ENCODE measurements at places on chromosomes 7 and 10.
A peak's percentile ranks its signal among the peaks of the same experiment; 100 is the strongest.

DNA sequence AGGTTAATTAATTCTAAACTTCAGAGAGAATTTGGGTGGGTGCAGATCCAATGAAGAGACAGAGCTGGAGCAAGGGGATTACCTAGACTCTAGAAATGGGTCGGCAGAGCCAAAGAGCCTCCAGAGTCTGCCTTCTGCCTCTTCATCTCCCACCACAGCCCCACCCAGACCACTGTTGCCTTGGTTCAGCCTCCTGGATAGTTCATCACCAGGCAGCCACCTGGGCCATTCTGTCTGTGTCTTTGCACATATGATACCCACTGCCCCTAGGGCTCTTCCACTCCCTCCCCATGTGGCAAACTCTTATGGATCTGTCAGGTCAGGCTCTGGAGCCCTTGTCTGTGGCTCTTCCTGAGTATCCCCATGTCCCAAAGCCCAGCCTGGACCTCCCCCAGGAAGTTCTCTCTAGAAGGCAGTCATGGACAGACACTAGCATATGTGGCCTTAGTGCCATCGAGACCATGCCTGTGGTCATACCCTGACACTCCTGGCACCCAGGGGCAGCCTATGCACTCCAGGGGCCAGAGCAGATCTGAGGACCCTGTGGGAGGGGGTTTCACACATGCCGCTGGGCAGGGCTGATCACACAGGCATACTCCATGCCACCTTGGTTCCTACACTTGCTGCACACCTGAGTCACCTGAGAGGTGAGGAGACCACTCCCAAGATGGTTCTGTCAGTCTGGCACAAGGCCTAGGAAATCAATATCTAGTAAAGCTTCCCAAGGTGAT lies 41.6 kb downstream of the FRMPD2 start:
- no peak for DNase-seq

DNA sequence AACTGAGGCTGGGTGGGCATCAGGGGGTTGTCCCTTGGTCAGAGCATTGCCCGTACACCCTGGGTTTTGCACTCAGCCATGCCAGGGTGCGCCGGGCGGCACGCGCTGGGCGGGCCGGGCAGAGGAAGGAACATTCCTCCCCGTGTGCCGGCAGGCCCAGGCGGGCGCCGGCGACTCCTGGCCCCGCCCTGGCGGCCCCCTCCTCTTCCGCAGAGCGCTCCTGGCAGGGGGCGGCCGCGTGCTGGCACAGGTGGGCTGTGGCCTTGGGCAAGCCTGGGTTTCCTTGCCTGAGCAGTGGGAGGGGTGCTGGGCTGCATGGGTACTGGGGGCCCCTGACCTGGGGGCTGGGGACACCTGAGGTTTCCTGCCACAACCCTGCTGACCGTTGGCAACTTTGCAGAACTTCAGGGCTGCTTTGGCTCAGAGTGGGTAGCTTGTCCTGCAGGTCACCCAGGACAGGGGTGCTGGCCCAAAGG lies 3.9 kb downstream of the LFNG start:
- DNase-seq = no peak

DNA sequence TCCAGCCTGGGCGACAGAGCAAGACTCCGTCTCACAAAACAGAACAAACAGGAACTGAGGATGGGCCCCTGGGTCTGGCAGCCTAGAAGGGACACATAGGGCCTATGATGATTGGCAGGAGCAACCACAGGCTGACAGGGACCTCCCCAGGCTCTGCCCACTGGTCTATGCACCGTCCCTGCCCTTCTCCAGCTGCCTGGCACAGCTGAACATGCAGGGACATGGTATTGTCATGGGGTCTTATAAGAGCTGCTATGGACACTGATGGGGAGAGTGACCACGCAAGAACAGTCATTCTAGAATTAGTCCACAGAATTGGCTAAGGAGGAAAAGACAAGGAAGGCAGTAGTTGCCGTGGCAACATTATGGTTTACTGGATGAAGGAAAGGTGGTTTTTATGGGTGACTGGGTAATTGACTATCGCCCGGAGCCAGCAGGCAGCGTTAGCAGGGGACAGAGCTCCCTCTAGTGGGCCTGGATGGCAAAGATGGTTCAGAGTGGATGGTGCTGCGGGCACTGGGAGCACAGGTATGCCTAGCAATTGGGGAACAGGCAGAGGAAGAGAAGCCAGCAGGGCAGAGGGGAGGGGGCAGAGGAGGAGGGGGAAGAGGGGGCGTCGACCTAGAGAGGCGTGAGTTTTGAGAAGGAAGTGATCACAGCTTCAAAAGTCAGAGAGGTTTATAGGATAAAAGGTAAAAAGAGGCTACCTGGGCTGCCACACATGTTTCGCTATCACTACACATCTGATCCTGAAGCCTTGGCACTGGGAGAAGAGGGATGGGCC lies 7.8 kb upstream of the TRIM56 start:
- peak; percentile 68 for DNase-seq

DNA sequence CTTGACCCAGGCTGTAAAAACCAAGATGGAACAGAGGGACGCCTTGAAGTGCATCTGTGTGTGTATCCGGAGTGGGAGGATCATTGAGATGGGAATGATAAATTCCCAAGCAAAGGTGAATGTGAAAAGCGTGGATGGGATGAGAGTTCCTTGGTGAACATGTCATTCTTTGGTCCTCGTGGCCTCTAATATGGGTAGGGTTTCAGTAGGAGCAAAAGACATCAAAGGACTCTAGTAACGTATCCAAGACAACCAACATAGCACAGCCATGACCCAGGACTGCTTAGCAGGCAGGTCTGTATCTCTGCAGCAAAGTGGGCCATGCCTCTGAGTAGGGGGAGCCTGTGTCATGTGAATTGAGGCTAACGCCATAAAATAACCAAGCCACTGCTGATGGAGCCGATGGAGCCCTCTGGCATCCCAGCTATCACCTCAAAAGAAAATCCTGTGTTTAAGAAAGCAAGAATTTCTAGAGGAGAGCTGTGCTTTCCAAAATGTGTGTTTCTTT lies 98.6 kb downstream of the CCDC3 start:
- DNase-seq = no peak

GRCh38 chr7:151806952-151807775 lies 69.8 kb downstream of the PRKAG2 start:
- no peak for DNase-seq

DNA sequence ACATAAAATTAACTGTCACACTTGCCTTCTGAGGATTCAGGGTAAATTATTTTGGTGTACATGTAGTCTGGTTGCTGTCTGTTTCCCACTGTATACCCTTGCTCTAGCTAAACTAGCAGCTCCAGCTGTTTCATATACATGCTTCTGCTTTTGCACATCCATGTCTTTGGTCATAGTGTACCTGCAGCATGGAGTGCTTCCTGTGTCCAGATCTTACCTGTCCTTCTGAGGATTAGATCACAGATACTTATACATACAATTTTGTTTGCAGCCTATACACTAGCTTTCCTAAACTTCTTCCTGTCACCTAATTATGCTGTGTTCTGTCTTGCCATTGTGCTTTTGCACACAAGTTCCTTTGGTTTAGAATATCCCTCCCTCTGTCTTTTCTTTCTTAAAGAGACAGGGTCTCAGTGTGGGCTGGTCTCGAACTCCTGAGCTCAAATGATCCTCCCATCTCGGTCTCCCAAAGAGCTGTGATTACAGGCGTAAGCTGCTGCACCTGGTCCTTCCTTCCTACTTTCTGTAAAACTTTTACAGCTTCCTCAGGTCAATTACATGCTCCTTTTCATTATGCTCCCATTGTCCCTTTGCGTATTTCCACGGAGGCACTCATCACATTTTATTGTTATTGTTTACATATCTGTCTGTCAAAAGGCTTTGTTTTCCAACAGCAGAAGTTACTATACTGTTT lies 33.8 kb downstream of the TPST1 start:
- no peak for DNase-seq

GRCh38 chr10:80493522-80494051 lies 39.5 kb downstream of the TSPAN14 start:
- DNase-seq = no peak

DNA sequence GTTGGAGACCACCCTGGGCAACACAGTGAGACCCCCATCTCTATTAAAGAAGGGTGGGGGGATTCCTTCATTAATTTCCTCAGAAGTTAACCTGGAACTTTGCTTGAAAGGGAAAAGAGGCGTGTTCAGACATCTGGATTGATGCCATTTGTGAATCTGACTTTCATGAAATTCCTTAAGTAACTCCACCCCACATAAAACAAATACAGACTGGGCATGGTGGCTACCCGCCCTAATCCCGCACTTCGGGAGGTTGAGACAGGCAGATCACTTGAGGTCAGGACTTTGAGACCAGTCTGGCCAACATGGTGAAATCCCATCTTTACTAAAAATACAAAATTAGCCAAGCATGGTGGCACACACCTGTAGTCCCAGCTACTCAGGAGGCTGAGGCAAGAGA lies 75.0 kb downstream of the EEPD1 start:
- no peak for DNase-seq

GRCh38 chr10:80709866-80710265 lies 172.2 kb downstream of the SH2D4B start:
- DNase-seq = no peak

All from stimulated activated CD8-positive, alpha-beta memory T cell treated with anti-CD3 and anti-CD28 coated beads, Interleukin-12 subunit alpha, Interleukin-12 subunit beta, amount 100 ng/mL, for 4 hours (primary cell).